ENCODE measurements at places on chromosomes 1 and 21.

- DNase-seq: no peak
These were observed 52.5 kb downstream of the KAZN start for GRCh38 chr1:14650951-14651350.

DNA sequence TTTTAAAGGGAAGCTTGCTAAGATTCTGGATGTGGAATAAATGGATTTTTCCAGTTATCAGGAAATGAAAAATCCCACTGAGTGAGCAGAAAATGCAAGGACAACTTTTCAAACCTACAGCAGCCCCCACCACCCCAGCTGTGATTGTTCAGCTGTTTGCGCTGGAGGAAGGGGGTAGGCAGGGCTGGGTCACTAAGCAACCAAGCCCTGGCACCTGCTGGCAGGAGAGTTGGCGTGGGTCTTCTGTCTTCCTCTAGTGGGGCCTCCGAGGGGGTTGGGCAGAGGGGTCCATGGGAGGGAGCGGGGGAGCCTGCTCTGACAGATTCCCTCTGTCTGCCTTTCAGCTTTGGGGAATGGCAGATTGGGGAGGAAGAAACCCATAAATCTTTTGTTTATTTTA lies 45.3 kb downstream of the EIF2D start:
- no peak for DNase-seq

DNA sequence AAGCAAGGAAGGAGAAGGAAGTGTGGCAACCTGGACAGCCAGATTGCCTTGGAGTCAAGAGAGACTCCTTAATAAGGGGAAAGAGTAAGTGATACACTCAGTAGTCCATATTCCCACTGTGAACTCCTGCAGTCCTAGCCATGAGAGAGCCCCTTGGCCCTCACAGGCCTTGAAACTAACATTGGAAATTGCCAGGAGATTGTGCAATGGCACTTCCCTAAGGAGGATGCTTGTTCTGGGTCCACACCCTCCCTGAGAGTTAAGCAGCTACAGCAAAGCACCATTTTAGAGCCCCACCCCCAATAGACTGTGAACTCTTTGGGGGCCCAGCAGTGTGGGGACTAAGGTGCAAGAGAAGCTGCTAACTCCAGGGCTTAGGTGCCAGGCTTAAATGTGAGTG lies 367.7 kb upstream of the CAMK1G start:
- DNase-seq: no peak

- no peak for DNase-seq
These were observed 65.6 kb upstream of the IRF2BP2 start for GRCh38 chr1:234675572-234675971.

GRCh38 chr21:44407493-44407892 lies 47.8 kb upstream of the LRRC3 start:
- DNase-seq: peak; percentile 28

DNA sequence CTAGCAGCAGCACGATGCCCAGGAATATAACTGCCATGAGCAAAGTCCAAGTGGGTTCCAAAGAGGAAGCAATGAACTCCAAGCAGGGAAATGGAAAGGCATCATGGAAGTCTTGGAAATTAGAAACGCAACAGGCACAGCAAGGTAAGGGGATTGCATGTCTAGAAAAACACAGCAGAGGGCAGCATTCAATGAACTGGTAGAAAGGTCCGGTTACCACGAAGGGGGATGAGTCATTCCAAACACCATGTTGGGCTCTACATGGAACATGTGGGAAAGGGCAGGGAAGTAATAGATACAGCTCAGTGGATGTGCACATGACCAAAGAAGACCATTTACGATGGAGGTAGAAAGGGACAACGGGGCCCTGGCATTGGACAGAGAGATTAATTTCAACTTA lies 36.4 kb downstream of the RXRG start:
- DNase-seq: no peak

DNA sequence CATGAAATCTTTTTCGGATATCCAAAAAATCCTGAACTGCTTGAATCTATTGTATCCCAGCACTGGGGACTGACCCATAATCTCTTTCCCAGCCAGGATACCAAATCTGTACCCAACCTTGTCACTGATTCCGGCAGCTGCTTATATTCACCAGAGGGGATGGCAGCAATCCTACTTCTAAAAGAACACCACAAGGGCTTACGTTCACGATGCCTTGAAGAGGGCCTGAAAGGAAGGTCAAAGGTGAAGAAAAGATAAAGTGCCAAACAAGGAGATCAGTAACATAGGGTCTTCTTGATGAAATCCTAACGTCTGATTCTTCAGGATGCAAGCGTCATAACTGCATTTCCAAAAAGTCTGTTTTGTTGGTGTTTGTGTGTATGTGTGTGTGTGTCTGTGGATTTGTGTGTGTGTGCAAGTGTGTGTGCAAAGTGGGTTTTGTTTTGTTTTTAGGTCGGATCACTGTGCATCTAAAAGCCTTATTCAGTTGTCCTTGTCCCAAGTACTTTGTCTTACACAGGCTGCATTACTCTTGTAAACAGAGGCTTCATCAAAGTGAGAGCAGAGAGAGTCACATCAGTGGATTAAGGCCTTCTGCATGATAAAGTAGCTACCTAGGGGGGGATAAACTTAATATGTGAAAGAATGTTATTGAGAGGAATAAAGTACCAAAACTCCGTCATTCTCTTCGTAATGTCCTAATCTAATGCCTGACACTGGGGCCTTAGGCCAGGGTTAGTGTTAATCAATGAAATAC lies 179.3 kb downstream of the BARHL2 start:
- no peak for DNase-seq

GRCh38 chr21:44043613-44044012 lies 31.5 kb downstream of the TRAPPC10 start:
- no peak for DNase-seq

GRCh38 chr21:34824314-34824713 lies 155.5 kb downstream of the CLIC6 start:
- no peak for DNase-seq

DNA sequence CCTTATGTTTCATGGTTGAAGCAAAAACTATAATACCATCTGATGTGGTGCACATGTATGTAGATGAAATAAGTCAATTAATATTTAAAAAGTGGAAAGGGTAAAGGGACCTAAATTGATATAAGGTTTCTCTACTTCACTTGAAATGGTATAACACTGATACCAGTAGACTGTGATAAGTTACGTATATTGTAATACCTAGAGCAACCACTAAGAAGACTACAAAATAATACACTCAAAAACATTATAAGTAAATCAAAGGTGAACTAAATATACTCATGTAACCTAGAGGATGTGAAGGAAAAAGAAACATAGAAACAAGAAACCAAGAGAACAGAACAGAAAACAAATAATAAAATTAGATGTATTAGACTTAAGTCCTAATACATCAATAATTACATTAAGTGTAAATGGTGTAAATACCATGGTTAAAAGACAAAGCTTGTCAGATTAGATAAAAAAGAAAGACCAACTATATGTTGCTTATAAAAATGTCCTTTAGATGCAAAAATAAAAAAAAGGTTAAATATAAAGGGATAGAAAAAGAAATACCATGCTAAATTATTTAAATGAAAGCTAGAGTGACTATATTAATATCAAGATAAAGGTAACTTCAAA lies 118.8 kb downstream of the LRRC7 start:
- no peak for DNase-seq

- no peak for DNase-seq
These were observed 355.2 kb downstream of the SMYD3 start for GRCh38 chr1:246151796-246152434.

GRCh38 chr1:30823627-30823968 lies 66.0 kb upstream of the LAPTM5 start:
- DNase-seq: no peak

DNA sequence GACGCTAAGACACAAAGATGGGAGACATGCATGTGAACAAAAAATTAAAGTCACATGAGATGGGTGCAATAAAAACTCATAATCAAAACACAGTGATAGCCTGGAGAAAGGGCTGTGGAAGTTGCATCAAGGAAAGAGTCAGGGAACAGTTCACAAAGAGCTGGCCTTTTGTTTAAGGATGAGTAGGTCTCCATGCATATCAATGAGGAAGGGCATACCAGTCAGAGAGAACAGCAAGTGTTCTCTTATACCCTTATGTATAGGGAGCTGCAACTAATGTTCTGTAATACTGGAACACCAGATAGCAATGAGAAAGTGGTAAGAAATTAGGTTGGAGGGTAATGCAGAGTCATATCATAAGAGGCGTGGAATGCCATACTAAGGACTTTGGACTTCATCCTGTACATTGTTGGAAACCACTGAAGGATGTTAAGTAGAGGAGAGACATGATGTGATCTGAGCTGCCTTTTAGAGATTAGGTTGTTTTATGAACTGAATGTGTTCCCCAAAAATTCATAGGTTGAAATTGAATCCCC lies 46.7 kb upstream of the SAMD13 start:
- DNase-seq: no peak

GRCh38 chr1:218336328-218336727 lies 8.8 kb upstream of the TGFB2 start:
- no peak for DNase-seq

DNA sequence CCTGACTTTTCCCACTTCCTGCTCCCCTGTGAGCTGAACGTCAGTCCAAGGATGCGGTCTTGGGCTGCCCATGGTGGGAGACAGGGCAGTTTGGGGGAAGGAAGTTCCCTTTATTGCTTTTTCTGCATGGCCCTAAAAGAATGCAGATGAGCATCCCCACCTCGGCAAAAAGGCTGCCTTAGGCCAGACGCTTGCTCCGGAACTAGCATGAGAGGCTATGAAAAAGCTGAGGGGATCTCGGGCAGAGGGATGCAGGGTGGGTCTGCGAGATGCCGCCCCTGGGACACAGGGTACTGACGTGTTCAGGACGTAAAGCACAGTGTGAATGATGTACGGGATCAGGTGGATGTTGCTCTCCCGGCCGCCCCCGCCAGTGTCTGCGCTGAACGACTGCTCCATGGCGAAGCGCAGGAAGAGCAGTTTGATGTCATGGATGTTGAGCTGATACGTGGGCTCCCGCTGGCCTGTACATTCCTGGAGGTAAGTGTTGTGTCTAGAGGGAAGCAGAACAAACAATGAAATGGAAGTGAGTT lies 125.8 kb downstream of the UBR4 start:
- DNase-seq: no peak
